ENCODE measurements at places on chromosomes 2 and 18. TPM values are rescaled to one million over a fixed set of nuclear protein-coding genes. Genes with fewer than 3 reads are reported as not detected.

The COL4A3 gene
- polyA plus RNA-seq, result not detected

DNA sequence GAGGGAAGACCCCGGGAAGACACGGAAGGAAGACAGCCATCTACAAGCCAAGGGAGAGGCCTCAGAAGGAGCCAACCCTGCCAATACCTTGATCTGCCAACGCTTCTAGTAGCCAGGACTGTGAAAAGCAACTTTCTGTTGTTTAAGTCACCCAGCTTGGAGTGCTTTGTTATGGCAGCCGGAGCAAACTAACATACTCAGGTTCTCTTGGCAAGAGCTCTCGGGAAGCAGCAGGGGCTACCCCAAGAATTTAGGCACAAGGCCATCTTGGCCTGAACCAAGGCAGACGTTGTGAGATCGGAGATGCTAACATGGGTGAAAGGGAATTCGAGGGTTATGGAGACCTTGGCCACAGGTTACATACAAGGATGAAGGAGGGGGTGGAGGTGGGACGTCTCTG is 78.6 kb upstream of the KLHL29 start:
- H3K27me3 ChIP-seq, result no peaks in the 10 kb centered on the region
- H3K4me3 ChIP-seq, result no peak overlapping the region
- no peak for DNase-seq
- H3K36me3 ChIP-seq, result no peaks in the 10 kb centered on the region
- no peaks in the 10 kb centered on the region for H3K4me1 ChIP-seq

DNA sequence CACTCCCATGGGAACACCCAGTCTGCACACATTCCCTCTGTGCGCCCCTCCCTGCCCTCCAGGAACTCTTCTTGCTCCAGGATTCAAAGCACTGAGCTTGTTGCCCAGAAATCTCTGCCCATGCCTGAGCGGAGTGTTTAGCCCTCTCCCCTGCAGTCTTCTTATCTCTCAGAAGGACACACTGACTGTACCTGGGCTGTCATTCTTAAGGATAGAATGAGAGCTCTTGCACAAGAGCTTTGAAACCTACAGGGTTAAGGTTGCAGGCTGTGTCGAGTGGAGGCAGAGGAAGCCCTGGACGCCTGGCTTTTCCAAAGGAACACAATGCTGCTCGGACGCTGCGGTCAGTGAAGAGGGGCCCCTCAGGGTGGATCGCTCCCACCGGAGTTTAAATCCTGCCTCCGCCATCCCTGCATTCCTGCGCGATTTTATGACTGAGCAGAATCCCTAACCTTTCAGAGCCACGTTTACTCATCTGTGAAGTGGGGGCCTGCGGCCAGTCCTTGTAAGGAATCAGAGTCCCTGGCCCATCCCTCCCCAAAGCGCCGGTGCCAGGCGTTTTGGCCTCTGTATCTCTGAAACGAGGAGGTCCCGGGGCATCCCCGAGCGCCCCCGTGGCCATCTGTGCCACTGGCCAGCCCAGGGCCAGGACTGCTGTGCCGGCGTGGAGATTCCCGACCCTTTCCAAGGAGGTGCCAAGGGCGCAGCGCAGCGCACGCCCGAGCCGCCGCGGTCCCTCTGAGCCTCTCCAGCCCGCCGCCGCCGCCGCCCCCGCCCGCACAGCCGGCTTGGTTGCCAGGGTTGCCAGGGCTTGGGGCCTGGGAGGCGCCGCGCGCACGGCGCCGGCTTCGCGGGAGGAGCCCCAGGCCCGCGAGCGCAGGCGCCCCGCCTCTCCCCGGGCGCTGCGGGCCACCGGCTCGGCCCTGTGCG is 58.9 kb downstream of the FAM168B start:
- no peak for DNase-seq
- H3K4me1 ChIP-seq, result no peaks in the 10 kb centered on the region
- H3K4me3 ChIP-seq, result no peak overlapping the region
- H3K36me3 ChIP-seq, result no peaks in the 10 kb centered on the region
- no peak overlapping the region for H3K27ac ChIP-seq
- peaks cover 41% of the 10 kb centered on the region for H3K27me3 ChIP-seq

- no peak overlapping the region for H3K27ac ChIP-seq
- no peak for DNase-seq
- H3K4me3 ChIP-seq, result no peak overlapping the region
- no peaks in the 10 kb centered on the region for H3K36me3 ChIP-seq
Observed at GRCh38 chr2:6864923-6865345, 773 bp downstream of the CMPK2 start.

- H3K27me3 ChIP-seq, result no peaks in the 10 kb centered on the region
- DNase-seq, result no peak
- H3K4me3 ChIP-seq, result no peak overlapping the region
Observed at GRCh38 chr2:58644451-58644850, 403.3 kb upstream of the FANCL start.

DNA sequence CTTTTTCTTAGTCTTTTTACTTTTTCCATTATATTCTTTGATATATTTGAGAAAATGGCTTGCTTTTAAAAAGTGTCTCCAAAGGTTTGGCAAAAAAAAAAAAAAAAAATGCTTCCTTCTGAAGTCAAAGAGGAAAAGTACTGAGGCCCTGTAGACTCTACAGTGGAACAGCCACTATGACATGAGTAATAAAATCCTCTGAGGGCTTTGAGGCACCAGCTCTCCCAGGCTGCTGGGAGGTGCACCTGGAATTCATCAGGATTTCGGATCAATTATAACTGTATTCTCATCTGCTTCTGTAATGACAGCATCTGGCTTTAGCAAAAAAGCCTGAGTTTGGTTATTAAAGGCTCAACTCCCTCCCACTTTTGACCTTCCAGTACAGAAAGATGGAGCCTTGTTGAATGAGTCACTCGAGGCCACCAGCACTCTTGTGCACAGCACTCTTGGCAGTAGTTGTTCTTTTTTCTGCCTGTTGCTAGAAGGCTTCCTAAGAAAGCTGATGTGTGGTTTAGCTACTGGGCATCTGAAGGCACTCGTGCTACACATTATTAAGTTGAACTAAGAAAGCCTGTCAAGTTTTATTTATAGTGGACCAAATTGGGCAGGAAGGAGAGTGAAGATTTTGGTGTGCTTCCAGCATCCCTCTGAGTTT is 131.3 kb downstream of the PRPF40A start:
- no peak overlapping the region for H3K4me3 ChIP-seq
- no peaks in the 10 kb centered on the region for H3K36me3 ChIP-seq
- no peaks in the 10 kb centered on the region for H3K27me3 ChIP-seq
- H3K4me1 ChIP-seq, result peaks cover 26% of the 10 kb centered on the region
- H3K27ac ChIP-seq, result no peak overlapping the region
